Suprapubic skin (tissue), 4 donors: ENCODE measurements at places on chromosomes 5 and 9.
A peak's percentile ranks its signal among the peaks of the same experiment; 100 is the strongest.

DNA sequence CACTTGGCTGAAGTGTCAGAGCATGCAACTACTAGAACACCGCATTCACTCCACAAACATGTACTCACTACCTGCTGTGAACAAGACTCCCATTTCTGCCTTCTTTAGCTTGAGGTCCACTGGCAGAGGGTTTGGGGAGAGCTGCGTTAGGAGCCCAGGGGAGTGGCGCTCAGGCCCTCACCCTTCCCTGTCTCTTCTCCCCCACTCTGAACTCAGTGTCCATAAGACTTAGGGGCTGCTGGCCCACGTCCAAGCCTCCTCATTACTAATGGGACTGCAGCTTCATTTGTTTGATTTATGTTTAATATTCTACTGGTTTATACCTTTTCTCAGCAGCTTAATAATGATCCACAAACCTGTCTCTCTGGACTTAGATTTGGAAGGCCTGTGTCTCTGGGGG lies 70.9 kb downstream of the HSPA4 start:
- no peak for DNase-seq
- H3K4me1 ChIP-seq = peaks cover 11% of the 10 kb centered on the region
- no peaks in the 10 kb centered on the region for H3K36me3 ChIP-seq
- no peak overlapping the region for H3K4me3 ChIP-seq
- H3K27ac ChIP-seq = no peak overlapping the region
- no peaks in the 10 kb centered on the region for H3K27me3 ChIP-seq

GRCh38 chr5:77590347-77590746 lies 48.2 kb downstream of the OTP start:
- H3K27ac ChIP-seq = no peak overlapping the region
- no peak for DNase-seq

- no peaks in the 10 kb centered on the region for H3K36me3 ChIP-seq
- DNase-seq = no peak
- no peaks in the 10 kb centered on the region for H3K27me3 ChIP-seq
- no peak overlapping the region for H3K27ac ChIP-seq
- no peaks in the 10 kb centered on the region for H3K4me1 ChIP-seq
Measured at GRCh38 chr9:89413963-89414638, 83.8 kb downstream of the SEMA4D start.

- H3K4me1 ChIP-seq = peaks cover 34% of the 10 kb centered on the region
- H3K4me3 ChIP-seq = no peak overlapping the region
- H3K36me3 ChIP-seq = no peaks in the 10 kb centered on the region
- DNase-seq = no peak
- no peaks in the 10 kb centered on the region for H3K27me3 ChIP-seq
Measured at GRCh38 chr5:98934546-98934945, 5.7 kb upstream of the CHD1 start.

DNA sequence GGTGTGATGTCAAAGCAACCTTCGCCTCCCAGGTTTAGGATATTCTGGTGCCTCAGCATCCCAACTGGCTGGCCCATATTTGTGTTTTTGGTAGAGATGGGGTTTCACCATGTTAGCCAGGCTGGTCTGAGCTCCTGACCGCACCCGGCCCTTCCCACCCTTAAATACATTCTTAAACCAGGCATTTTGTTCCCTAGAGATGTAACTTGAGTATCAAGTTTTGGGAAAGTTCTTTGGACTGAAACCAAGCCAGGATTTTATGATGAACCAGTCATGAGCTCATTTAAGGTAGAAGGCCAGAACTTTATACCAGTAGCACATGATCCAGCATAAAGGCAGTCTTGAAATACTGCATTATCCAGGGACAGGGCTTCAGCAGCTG lies 3.5 kb downstream of the RPL7A start:
- H3K4me3 ChIP-seq = no peak overlapping the region
- H3K36me3 ChIP-seq = peaks cover 47% of the 10 kb centered on the region
- peaks cover 49% of the 10 kb centered on the region for H3K4me1 ChIP-seq
- no peak for DNase-seq

- peaks cover 23% of the 10 kb centered on the region for H3K4me1 ChIP-seq
- H3K4me3 ChIP-seq = peak within 1 kb of the TSS; percentile 74
- no peaks in the 10 kb centered on the region for H3K36me3 ChIP-seq
- H3K27ac ChIP-seq = peak within 1 kb of the TSS; percentile 70
- DNase-seq = peak; percentile 81
Measured at GRCh38 chr5:151223447-151224264, at the start of gene CCDC69. CCDC69 (minus strand) TSS chr5:151224092; CDS start chr5:151223970, 122 bp downstream.

- no peak overlapping the region for H3K27ac ChIP-seq
- no peaks in the 10 kb centered on the region for H3K36me3 ChIP-seq
- H3K27me3 ChIP-seq = no peaks in the 10 kb centered on the region
- DNase-seq = no peak
Measured at GRCh38 chr5:8908055-8908683, 637.7 kb downstream of the SEMA5A start.

DNA sequence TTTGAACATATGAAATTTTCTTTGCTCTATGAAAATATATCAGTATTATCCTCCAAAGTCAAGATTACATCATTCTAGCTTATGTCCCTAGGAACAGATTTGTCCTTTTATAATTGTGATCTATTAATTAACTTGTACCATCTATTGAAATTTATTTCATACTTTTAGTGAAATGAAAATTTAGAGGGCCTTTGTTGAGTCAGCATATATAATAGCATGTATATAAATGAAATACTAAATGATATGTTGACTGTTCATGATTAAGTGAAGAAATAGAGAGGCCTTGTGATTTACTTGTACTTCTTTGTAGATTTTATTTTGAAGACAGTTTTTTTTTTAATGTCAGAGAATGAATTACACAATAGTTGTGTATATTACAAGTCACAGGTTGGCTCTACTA lies 86.4 kb downstream of the PARP8 start:
- H3K36me3 ChIP-seq = no peaks in the 10 kb centered on the region
- no peak for DNase-seq
- no peaks in the 10 kb centered on the region for H3K27me3 ChIP-seq

GRCh38 chr9:37776328-37776727 lies 8.5 kb downstream of the EXOSC3 start:
- H3K4me3 ChIP-seq = no peak overlapping the region
- peaks cover 67% of the 10 kb centered on the region for H3K36me3 ChIP-seq
- H3K4me1 ChIP-seq = no peaks in the 10 kb centered on the region
- DNase-seq = no peak
- no peak overlapping the region for H3K27ac ChIP-seq

GRCh38 chr9:124880501-124880900 lies 18.6 kb downstream of the ARPC5L start:
- H3K27ac ChIP-seq = no peak overlapping the region
- no peaks in the 10 kb centered on the region for H3K4me1 ChIP-seq
- no peak overlapping the region for H3K4me3 ChIP-seq
- no peak for DNase-seq
- H3K27me3 ChIP-seq = no peaks in the 10 kb centered on the region

GRCh38 chr5:122493091-122494021 lies 181.3 kb downstream of the SNCAIP start:
- no peak overlapping the region for H3K27ac ChIP-seq
- H3K36me3 ChIP-seq = no peaks in the 10 kb centered on the region
- peaks cover 8% of the 10 kb centered on the region for H3K4me1 ChIP-seq
- H3K4me3 ChIP-seq = no peak overlapping the region

GRCh38 chr5:165775111-165775510 lies 2269.7 kb downstream of the MAT2B start:
- no peaks in the 10 kb centered on the region for H3K4me1 ChIP-seq
- no peaks in the 10 kb centered on the region for H3K27me3 ChIP-seq
- H3K36me3 ChIP-seq = no peaks in the 10 kb centered on the region
- H3K4me3 ChIP-seq = no peak overlapping the region
- no peak for DNase-seq

DNA sequence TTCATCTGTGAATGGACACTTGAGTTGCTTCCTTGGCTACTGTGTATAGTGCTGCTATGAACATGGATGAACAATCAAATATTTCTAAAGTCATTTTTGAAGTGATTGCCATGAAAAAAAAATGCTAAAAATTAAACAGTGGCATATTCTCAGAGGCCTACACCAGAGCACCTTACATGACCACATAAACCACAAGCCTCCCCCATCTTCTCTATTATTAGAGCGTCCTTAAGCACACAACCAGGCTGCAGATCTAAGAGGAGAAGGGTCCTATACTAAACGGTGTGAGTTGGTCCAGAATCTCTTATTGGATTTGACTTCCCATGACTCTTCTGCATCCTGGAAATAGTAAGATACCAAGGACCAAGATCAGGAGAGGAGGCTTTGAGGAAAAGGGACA lies 34.3 kb downstream of the PCA3 start:
- H3K36me3 ChIP-seq = no peaks in the 10 kb centered on the region
- no peaks in the 10 kb centered on the region for H3K27me3 ChIP-seq
- no peaks in the 10 kb centered on the region for H3K4me1 ChIP-seq
- H3K27ac ChIP-seq = no peak overlapping the region
- no peak for DNase-seq
- H3K4me3 ChIP-seq = no peak overlapping the region

GRCh38 chr9:112033237-112034215 lies 136.9 kb downstream of the UGCG start:
- no peak overlapping the region for H3K27ac ChIP-seq
- H3K4me3 ChIP-seq = no peak overlapping the region
- no peaks in the 10 kb centered on the region for H3K27me3 ChIP-seq
- no peak for DNase-seq
- peaks cover 5% of the 10 kb centered on the region for H3K4me1 ChIP-seq

DNA sequence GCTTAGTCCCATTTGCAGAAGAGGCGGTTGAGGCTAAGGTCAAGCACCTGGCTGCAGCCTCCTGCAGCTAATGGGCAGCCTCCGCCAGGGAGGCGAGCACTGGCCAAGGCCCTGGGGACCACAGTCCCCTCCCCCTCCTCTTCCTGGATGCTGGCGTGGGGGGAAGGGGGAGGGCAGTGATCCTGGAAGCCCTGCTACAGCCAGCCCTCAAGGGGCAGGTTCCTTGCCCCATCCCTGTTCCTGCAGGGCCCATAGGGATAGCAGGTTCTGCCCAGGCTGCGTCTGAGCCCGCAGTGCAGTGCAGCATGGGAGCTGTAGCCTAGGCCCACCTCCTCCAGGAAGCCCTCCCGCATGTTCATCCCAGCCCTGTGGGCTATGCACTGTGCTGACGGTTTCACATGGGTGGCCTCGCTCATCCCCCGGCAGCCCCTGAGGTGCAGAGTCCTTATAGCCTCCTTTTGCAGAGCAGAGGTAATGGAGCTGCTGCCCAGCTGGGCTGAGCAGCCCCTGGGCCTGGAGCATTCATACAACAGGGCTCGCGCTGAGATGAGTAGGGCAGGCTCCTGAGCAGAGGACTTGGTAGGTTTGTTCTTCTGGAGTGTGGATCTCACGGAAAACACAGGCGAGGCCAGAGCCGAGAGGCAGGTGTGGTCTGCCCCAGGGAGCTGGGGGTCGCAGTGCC lies 36.0 kb downstream of the KCNT1 start:
- H3K27ac ChIP-seq = no peak overlapping the region
- no peak for DNase-seq
- H3K27me3 ChIP-seq = peaks cover 92% of the 10 kb centered on the region
- H3K36me3 ChIP-seq = no peaks in the 10 kb centered on the region

- no peak for DNase-seq
- H3K36me3 ChIP-seq = no peaks in the 10 kb centered on the region
- peaks cover 18% of the 10 kb centered on the region for H3K4me1 ChIP-seq
Measured at GRCh38 chr9:107932601-107933000, 443.0 kb upstream of the KLF4 start.

DNA sequence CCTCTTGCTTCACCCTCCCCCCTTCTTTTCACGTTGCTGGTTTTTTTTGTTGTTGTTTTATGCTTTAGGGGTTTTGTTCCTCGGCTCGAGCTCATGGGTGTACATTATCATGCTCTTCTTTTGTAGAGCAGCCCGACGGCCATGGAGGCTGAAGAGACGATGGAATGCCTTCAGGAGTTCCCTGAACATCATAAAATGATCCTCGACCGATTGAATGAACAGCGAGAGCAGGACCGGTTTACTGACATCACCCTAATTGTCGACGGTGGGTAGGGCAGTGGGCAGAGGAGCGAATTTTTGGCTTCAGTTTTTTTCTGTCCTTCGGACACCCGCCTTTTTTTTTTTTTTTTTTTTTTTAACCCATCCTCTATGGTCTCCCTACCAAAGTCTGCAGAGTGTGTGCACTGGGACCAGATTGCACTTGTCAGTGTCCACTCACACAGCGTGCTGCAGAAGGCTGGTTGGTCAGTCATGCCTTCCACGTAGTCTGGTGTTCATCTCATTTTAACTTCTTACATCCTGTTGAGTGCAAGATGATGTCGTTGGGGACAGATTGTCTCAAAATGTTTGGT lies 1.3 kb downstream of the ZNF131 start:
- DNase-seq = no peak
- peak overlapping the region; percentile 97 for H3K4me3 ChIP-seq
- peaks cover 16% of the 10 kb centered on the region for H3K36me3 ChIP-seq
- H3K27ac ChIP-seq = peak overlapping the region; percentile 98

GRCh38 chr5:31993165-31993961 lies 180.8 kb downstream of the GOLPH3 start:
- H3K36me3 ChIP-seq = no peaks in the 10 kb centered on the region
- no peak for DNase-seq
- H3K27ac ChIP-seq = no peak overlapping the region
- no peak overlapping the region for H3K4me3 ChIP-seq

DNA sequence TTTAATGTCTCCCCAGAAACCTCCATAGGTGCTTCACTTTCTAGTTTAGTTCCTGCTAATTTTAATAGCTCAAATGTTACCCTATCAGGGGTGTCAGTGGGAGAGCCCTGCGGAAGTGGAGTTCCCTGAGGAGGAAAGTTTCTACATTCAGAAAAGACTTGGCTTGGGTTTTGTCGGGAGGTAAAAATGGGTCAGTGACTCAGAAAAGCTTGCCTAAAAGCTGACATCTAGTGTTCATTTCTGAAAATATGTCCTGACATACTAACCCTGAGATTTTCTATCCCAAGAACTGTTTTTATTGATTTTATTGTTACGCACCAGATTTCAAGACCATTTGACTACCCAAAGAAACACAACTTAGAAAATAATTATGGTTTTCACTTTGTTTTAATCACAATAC lies 40.9 kb upstream of the GLDC start:
- no peak overlapping the region for H3K4me3 ChIP-seq
- H3K27me3 ChIP-seq = no peaks in the 10 kb centered on the region
- no peaks in the 10 kb centered on the region for H3K36me3 ChIP-seq
- no peak for DNase-seq
- no peak overlapping the region for H3K27ac ChIP-seq
- H3K4me1 ChIP-seq = peaks cover 10% of the 10 kb centered on the region

DNA sequence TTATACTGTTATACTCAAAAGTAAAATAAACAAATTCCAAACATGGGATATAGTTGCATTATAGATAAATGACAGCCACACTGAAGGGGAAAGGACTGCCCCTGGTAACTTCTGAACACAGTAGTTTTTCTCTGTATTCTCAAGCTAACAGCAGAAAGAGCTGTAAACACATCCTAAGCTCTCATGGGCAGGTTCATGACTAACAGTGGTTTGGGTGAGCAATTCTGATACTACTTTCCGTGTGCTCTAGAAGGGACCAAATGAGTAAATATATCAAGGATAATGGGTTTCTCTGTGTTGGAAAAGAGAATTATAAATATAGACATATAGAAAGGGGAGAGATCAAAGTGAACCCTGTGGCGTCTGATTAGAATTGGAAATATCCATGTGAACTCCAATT lies 2.2 kb upstream of the LCN6 start:
- no peaks in the 10 kb centered on the region for H3K4me1 ChIP-seq
- H3K36me3 ChIP-seq = no peaks in the 10 kb centered on the region
- no peak overlapping the region for H3K4me3 ChIP-seq
- no peak for DNase-seq
- no peaks in the 10 kb centered on the region for H3K27me3 ChIP-seq

- no peaks in the 10 kb centered on the region for H3K36me3 ChIP-seq
- H3K4me1 ChIP-seq = no peaks in the 10 kb centered on the region
- no peak for DNase-seq
Measured at GRCh38 chr5:167180906-167181305, 1110.5 kb upstream of the WWC1 start.
